ENCODE measurements at places on chromosomes 5 and 9.
A peak's percentile ranks its signal among the peaks of the same experiment; 100 is the strongest.

DNA sequence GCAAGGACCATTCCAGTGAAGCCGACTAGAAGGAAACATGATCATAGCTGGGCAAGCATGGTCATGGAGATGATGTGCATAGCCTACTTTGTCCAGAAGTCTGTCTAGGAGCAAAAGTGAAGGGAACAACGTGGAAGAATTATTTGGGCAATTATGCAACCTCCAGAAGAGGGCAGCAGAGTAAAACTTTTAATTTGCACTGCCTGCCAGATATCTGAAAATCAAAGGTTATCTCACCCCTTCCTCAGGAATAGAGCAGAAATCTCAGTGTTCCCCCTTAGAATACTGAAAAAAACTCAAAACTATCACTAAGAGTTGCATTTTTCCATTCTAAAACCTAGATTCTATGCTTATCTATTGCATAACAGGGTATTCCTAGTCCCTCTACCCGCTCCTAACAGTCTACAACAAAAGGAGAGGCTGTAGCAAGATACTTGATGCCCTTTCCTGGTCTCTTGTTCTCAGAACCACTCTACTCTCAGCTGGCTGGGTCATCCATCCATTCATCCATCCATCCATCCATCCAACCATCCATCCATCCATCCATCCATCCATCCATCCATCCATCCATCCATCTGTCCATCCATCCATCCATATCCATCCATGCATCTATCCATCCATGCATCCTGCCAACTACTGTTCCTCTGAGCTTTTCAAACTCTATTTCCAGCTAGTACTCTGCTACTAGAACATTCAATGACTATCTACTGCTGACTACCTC lies 8.4 kb upstream of the SETD9 start:
- peak; percentile 4 for DNase-seq

- DNase-seq = no peak
These were observed 318.8 kb downstream of the FAM170A start for GRCh38 chr5:119948162-119948561.

- DNase-seq = no peak
These were observed 27.9 kb downstream of the RHOBTB3 start for GRCh38 chr5:95759005-95759404.

DNA sequence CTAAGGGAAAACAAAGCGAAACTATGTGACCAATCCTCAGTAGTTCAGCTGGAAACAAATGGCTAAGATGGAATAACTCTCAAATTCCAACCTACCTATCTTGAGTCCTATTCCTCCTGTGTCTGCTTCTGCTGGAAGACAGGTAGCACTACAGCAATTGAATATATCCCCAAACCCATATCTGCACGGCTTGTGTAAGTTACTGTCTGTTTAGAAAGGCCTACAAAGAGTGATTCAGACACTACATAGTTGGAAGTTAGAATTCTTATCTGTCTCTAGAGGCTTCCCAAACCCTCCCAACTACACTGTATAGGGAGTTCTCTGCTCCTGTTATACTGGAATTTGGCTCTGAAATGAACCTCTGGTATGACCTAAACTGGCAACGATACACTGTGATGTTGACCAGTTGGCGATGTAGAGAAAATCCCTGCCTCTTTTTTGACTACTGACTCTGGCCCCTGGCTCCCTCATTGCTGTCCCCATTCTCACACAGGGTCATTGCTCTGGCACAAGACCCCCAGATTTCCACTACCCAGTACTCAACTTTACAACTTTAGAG lies 22.6 kb upstream of the NADK2 start:
- no peak for DNase-seq

DNA sequence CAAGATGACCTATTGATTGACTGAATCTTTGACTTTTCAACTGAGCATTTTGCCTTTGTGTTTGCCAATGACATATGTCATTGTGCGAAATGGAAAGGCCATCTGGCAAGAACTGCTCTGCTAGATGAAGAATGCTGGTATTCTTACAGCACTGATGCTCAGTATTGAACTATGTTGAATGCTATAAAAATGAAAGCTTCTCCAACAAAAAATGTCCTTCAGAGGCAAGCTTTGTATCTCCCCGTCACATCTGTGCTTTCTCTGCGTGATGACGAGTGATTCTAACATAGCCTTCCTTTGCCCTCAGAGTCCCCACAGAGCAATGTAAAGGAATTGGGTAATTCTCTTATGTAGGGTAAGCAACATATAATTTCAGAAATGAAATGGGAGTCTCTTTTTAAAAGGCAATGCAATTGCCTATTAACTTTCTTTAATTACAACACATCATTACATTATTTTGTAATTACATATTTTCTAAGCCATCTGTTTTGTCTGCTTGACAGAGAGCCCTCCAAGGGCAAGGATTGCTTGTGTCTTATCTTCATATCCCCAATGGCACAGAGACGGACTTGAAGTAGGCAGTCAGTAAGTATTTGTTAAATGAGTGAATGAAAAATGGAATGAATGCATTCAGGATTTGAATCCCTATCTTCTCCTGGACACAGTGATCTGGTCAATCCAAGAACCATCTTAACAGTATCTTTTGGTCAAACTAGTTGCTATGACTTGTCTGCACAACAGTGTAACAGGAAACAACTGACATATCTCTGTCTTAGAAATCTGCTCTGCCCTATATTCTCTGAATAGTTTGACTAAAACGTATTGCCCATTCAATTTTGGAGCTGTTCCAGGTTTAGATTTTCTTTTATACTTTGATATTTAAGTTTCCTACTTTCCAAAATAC lies 46.1 kb downstream of the ENC1 start:
- no peak for DNase-seq

GRCh38 chr9:115978659-115979096 lies 174.9 kb upstream of the PAPPA start:
- DNase-seq = no peak

- no peak for DNase-seq
These were observed 140.1 kb downstream of the KDM4C start for GRCh38 chr9:6897898-6898302.

GRCh38 chr9:120971938-120972337 lies 45.3 kb upstream of the TRAF1 start:
- no peak for DNase-seq

GRCh38 chr5:103391659-103392058 lies 133.1 kb downstream of the MACIR start:
- DNase-seq = no peak

DNA sequence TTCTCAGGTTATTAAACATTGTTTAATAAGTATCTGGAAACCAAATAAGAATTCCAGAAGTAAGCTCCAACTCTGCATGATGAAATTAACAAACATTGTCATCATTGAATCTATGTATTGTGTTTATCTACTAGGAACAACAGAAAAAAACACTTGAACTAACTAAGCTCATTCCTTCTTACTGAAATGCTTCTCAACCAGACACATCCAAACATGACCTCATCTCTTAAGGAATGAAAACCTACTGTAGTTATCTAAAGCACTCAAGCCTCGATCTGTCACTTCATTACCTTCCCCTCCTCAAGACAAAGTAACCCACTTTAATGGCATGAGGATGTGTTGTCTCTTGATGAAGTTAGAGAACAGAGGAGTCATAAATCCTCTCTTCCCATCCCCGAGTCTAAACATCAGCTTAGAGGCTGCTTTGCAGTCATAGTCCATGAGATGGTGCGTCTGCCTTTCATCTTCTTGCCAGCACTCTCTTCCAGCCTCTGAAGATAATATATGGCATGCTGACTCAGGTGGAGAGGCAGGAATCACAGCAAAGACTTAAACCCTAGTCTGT lies 86.5 kb downstream of the CEMIP2 start:
- no peak for DNase-seq

DNA sequence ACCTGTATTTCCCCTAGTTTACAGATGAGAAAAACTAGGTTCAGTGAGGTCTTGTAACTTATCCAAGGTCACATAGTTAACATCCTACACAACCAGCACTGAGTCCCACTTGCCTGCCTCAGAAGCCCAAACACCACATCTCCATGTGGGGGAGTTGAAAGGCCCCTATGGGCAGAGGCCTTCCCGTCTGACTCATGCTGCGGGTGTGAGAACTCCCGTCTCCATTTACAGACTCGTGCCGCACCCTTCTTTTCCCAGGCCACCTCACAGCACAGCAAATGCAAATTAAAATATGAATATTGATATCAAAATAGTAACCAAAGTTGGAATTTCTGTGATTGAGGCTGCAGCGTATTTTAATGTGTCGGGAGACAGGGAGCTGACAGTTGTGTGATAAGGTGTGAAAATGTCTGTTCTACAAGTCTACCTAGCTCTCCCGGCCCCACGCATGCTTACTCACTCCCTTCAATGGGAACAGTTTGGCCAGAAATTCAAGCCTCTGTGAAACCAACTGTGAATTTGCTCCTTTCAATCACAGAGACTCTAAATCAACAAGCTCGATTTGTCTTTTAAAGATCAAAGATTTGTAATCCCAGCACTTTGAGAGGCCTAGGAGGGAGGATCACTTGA lies 90.1 kb downstream of the CRB2 start:
- DNase-seq = no peak
